ENCODE measurements at places on chromosomes 16 and 17.

- no peak for DNase-seq
Measured at GRCh38 chr17:10843811-10844210, 5.9 kb upstream of the PIRT start.

- DNase-seq = no peak
Measured at GRCh38 chr16:8972843-8973586, 9.3 kb upstream of the USP7 start.

- DNase-seq = no peak
Measured at GRCh38 chr17:81866440-81867169, 4.5 kb downstream of the ARHGDIA start.

DNA sequence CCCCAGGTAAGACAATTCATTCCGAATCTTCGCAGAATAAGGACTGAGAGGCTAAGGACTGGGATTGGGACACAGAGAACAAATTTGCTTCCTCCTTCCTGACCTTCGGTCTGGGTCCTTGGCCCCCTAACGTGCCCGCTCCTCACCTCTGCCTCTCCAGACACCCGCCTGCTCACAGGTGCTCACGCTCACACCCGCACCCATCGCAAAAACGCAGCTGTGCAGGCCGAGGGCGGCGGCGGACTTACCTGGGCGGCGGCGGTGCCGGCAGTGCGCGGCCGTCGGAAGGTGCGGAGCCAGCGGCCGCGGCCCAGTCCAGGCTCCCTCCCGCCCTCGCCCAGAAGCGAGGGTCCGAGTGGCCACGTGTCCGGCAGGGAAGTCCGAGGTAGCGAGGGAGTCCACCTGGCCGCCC lies 7.1 kb upstream of the HOXB9 start:
- no peak for DNase-seq

DNA sequence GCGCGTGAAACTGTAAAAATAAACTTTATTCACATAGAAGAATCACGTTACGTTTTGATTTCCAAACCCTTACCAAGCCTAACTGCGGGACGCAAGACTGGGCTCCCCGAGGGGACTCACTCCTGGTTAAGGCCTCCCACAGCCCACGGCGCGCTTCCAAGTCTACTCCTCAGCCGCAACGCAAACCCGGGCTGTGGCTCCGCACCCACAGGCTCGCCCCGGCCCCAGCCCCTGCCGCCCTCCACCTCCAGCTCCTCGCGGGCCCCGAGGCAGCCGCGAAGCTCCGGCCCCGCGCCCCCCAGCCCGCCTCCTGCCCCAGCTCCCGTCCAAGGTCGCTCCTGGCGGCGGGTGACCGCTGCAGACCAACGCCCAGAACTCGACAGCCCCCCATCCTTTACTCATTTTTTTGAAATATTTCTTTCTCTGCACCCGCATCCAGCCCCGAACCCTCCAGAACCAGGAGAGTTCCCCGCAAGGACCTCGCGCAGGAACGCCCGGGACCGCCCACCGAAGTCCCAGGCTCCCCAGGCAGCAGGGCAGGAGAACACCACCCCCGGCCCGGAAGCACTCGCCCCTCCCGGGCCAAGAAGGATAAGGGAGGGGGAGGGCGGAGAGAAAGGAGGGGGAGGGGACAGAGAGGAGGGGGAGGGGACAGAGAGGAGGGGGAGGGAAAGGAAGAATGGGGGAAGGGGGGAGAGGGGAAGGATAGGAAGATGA lies 912 bp downstream of the USP22 start:
- DNase-seq = peak; percentile 47

DNA sequence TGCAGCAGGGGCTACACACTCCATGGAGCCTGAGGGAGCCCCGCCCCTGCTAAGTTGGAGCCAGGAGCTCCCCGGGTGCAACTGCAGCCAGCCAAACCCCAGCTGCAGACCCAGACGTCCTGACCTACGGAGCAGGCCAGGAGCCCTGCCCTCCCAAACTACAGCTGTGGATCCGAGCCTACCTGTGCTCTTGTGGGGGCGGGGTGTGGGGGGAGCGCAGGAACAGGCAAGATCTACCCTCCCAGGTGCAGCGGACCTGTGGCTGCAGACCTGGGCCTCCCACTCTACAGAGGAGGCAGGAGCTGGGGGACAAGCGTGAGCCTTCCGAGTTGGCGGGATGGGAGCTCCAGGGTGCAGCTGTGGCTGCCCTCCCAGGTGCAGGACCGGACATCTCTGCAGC lies 29.7 kb upstream of the MYLK3 start:
- DNase-seq = no peak

GRCh38 chr17:69030169-69030568 lies 30.6 kb downstream of the ABCA9 start:
- no peak for DNase-seq

GRCh38 chr16:74716355-74716754 lies 15.7 kb upstream of the MLKL start:
- DNase-seq = no peak

- DNase-seq = no peak
Measured at GRCh38 chr17:80385046-80385445, 29.9 kb upstream of the ENDOV start.

DNA sequence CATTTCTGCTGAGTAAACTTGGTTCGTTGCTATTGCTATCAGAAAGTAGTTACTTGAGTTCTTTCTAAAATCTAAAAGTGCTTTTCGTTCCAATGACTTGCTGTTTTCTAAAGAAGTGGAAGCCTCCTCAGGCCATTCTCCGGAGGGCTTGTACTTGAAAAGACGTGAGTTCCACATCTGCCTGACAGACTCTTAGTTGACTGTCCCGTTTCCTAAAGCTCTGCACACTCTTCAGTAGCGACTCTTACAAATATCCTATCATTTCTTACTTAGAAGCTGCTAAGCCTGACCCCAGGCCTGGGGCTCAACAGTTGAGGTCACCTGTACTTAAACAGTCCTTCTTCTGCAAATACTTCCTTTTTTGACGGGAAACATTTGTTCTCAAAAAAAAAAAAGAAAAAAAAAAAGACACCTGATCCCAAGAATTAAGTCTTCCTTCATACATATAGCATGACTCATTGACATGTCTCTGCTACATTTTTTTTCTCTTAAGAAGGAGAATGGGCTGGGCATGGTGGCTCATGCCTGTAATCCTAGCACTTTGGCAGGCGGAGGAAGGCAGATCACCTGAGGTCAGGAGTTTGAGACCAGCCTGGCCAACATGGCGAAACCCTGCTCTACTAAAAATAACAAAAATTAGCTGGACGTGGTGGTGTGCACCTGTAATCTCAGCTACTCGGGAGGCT lies 61.5 kb downstream of the DHRS7C start:
- no peak for DNase-seq

DNA sequence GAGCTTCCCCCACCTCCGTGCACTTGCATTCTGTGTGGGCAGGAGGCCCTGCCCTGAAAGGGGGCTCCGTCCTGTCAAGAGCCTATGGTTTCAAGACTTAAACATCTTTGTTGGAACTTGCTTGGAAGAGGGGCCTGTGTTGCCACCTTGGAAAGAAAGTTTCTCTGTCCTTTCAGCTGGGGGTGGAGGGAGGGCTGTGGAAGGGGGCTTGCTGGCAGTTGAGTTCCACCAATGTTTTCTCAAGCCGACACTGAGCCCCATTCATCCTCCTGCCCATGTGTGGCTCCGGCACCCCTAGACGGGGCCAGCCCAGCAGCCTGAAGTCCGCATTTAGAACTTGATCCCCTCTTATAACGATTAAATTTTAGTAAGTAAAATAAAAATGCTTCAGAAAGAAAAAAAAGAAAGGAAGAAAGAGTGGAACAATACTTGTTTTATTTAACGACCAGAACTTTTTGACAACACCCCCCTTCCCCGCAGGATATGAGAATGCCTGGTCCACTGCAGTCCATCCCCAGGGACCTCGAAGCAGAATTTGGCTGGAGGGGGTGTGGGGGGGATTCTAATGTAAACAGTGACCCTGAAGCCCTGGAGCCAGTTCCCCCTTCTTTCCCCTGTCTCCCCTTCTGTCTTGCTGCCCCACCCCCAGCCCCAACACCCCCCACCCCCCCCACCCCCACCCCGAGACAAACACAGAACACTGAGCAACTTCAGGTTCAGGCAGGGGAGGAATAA lies 26.9 kb upstream of the CLEC18A start:
- DNase-seq = no peak

- DNase-seq = no peak
Measured at GRCh38 chr17:512926-513325, 160.3 kb upstream of the RPH3AL start.

DNA sequence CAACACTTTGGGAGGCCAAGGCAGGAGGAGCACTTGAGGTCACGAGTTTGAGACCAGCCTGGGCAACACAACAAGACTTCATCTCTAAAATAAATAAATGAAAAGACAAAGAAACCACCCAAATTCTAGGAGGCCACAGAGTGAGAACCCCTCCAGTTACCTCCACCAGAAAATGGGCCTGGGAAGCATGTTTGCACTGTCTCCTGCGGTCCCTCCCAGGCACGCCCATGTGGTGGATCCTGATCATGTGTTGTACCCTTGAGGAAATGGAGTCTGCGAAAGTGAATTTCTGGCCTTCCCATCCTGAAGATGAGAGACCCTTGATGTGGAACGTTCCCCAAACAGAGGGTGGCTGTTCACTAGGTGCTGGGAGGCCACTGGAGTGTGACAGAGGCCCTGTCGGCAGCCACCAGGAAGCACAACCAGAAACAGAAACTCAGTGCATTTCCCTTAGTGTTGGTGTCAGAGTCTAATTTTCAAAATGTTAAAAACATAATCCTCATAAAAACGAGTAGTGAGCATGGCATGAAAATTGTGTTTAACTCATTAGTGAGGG lies 19.2 kb upstream of the USP22 start:
- DNase-seq = no peak

DNA sequence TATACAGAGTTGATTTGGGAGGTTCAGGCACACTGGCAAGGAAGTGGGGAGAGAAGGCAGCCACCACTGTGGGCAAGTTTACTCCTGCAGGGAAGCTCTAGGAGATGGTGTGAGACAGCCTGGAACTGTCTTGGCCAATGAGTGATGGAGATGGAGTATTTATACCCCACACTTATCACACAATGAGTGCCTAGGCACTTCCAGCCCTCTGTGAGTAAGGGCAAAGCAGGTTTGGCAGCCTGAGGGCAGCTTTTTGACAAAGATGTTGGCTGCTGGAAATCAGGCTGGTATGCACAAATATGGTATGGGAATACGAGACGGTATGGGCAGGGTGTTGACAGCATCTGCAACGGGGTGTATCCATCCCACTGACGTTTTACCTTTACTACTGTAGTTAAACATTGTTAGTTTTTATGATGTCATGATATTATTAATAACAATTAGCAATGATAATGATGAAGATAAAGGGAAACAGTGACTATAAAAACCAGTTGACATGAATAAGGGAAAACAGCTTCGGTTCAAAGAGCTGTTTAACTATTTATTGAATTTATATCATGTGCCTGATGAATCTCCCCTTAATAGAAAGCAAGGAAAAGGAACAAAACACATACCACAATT lies 149.9 kb downstream of the CDK5R1 start:
- DNase-seq = no peak

DNA sequence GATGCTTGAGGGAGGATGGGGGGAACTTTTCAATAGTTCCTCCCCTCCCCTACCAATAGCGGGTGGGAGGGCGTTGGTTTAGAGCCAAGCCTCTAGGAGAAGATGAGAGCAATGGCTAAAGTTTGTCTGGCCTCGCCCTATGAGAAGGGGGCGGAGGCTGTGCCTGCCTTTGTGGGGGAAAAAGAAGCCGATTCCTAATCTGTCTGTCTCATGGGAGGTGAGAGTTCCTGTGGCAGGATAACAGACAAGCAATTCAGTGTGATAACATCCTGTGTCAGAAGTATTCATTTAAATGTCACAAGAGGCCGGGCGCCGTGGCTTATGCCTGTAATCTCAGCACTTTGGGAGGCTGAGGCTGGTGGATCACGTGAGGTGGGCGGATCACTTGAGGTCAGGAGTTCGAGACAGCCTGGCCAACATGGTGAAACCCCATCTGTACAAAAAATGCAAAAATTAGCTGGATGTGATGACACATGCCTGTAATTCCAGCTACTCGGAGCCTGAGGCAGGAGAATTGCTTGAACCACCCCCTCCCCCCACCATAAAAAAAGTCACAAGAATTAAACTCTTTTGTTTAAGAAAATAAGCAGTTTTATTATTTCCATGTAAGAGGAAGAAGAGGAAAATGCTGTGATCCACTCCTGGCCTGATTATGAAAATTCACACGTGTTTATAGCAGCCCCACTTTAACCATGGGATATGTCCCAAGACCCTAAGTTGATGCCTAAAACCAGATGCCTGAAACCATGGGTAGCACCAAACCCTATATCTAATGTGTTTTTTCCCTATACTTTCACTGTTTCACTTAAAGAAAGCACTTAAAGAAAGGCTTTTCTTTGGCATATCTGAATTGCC lies 1.7 kb downstream of the SLFN5 start:
- peak; percentile 77 for DNase-seq

GRCh38 chr17:51999654-52000053 lies 158.9 kb downstream of the CA10 start:
- DNase-seq = no peak

Measured in activated T-helper 1 cell treated with anti-CD3 and anti-CD28 coated beads, Interleukin-2, amount 50 U/mL, for 16 hours (primary cell).